Hypothalamus (tissue), 51 donors: ENCODE measurements at places on chromosomes 6 and 20.

DNA sequence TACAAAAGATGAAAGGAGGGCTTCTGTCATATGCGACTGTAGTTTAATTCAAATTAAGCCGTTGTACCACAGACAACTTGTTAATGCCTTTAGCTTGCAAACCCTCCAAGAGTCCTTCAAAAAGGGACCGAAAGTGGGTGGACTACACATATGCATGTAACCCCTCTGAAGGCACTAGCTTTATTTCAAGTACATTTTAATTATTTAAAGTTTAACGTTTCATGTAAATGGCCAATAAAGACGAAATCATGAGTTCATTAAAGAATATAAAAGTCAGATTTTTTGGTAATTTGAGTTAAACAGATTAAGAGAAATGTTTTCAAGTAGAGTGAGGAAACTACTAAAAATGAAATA is 12.8 kb downstream of the PRDM13 start:
- DNase-seq: no peak

DNA sequence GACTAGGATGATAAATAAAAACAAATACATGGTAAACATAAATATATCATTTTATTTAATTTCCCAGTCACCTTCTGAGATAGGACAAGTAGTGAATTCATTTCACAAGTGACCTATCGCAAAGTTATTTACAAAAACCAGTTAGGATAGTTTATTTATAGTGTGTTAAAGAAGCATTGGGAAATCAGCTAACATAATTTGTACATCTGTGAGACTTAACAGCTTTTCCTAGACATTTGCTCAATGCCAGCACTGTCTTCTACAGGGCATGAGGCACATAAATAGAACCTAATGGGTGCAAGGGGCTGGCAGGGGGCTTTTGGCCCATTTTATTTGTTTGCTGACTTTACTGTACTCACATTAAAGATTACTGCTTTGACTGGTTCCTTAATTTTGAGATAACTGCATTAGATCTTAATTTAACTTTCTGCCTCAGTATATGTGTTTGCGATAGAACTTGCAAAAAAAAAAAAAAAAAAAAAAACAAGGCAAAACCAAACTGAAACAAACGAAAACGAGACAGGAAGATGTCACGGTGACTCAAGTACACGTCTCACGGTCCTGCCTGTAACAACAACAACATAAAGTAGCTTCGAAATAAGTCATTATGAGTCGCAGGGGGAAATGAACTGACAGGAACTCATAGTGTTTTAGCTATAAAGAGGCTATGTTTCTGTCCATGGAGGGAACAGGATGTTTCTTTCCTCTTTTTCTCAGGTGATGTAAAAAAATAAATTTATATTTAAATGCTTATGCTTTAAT is 133.7 kb upstream of the GMDS start:
- no peak for DNase-seq

- no peak for DNase-seq
These were observed 146.8 kb downstream of the RPS12 start for GRCh38 chr6:132961122-132961521.

DNA sequence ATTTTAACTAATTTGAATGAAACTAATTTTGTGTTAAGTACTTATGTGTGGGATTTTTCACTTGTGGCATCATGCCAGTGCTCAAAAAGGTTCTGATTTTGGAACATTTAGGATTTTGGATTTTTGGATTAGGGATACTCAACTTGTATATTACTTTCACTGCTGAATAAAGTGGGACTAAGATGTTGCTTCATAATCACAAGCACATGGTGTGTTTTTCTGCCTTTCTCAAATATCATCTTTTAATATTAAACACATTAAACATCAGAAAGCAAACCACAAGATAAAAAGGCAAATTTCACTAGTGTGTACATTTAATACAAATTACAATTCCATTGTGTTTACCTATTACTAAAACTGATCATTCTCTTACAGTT is 89.8 kb downstream of the ARHGAP18 start:
- no peak for DNase-seq

GRCh38 chr6:167851370-167851952 is 24.8 kb downstream of the AFDN start:
- DNase-seq: no peak

DNA sequence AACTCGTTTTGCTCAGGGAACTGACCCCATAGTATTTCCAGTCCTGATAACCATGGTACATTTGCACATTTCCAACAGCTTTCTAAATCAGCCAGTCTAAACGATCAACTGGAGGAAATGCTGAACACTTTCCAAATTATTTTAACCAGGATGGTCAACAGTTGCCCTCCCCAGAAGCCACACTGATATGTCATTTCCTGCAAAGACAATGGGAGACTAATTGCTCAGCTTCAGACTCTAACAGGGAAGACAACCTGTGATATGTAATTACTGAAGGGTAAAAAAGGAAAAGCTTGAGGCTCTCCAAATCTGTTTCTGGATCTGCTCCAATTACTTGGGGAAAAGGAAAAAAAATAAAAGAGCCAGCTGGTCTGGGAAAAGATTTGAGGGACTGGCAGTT is 88.8 kb downstream of the FYN start:
- DNase-seq: no peak

DNA sequence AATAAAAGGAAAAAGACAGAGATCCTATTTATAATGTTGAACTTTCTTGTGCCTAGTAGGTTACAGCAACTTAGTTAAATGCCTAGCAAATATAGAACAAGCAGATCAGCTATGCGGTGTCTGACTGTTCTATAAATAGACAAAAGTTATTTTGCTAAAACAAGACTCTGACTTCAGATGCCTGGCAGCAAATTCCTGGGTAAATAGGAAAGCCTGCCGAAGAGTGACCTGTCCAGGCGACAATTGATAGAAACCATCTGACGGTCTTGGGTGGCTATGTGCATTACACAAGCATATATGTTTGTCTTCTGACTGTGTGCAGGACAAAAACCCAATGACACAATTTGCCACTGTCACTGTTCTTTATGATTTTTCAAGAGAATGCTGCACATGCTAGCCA is 38.0 kb upstream of the PDE10A start:
- DNase-seq: no peak

- no peak for DNase-seq
These were observed 18.7 kb downstream of the CRISP1 start for GRCh38 chr6:49847673-49848072.

GRCh38 chr6:64792534-64792933 is 914.5 kb downstream of the EYS start:
- DNase-seq: no peak
